ENCODE measurements at places on chromosomes 11 and 22.

- ATAC-seq = no peak
Observed at GRCh38 chr11:118975771-118976709, 4.5 kb downstream of the FOXR1 start.

- ATAC-seq = no peak
Observed at GRCh38 chr22:29215012-29215860, 9.5 kb downstream of the EMID1 start.

- no peak for ATAC-seq
Observed at GRCh38 chr11:34213366-34213765, 107.9 kb downstream of the NAT10 start.

DNA sequence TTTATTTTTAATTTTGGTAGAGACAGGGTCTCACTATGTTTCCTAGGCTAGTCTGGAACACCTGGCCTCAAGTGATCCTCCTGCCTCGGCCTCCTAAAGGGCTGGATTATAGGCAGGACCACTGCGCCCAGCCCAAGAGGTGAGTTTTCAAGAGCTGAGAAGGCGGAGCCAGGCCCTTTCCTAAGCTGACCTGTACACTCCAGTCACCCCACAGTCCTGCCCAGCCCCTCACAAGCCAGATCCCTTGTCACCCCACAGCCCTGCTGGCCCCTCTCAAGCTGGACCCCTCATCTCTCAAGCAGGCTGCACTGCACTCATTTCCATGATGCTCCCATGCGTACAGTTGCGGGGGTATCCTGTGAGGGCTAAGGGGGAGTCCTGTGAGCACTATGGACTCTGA lies 2.9 kb downstream of the DENND6B start:
- no peak for ATAC-seq

GRCh38 chr11:3171931-3172560 lies 6.9 kb upstream of the OSBPL5 start:
- ATAC-seq = no peak

- no peak for ATAC-seq
Observed at GRCh38 chr11:23569134-23569533, 708.9 kb upstream of the CCDC179 start.

- no peak for ATAC-seq
Observed at GRCh38 chr11:66951135-66951534, 7.0 kb downstream of the PC start.

DNA sequence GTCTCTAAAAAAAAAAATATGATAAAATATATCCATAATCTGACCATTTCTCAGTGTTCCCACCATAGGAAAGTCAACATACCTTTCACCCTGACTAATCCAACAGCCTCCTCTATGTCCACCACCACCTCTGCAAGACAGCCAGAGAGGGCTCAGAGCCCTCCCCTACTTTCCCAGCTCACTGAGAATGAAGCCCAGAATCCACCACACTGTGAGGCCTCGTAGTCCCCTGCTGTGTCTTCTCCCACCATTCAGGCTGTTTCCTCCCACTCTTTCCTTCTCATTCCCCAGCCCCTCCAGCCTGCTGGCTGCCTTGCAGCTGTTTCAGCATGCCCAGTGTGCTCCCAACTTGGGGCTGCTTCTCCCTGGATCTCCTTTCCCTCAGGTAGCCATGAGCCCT lies 27.0 kb downstream of the SGSM3 start:
- ATAC-seq = no peak

- ATAC-seq = no peak
Observed at GRCh38 chr22:37353839-37354238, 71.5 kb downstream of the CYTH4 start.

GRCh38 chr11:107669191-107669740 lies 42.6 kb downstream of the SLN start:
- ATAC-seq = no peak

GRCh38 chr22:47371263-47372090 lies 609.0 kb downstream of the TBC1D22A start:
- ATAC-seq = no peak

DNA sequence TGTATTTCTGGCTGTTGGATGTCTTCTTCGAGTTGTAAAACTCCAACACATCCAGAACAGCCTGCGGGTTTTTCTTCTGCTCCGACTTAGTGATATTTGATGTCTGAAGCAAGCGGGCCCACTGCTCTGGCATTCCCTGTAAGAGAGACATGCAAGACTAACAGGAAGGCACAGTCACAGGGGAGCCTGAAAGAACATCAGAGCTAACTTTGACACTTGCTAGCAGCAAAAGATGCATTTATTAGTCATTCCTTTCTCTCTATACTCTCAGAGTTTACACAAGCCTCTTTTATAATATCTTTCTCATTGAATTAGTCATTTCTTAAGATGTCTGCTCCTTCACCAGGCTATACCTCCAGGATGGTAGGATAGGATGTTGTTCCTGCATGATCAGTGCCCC lies 77.8 kb upstream of the GDPD4 start:
- ATAC-seq = no peak

All from gastroesophageal sphincter (tissue), 4 donors.